Fibroblast of skin of left biceps (primary cell): ENCODE measurements at places on chromosomes 4 and X.
A peak's percentile ranks its signal among the peaks of the same experiment; 100 is the strongest.

- DNase-seq, result peak; percentile 24
Measured at GRCh38 chr4:181756451-181757095, 486.6 kb upstream of the TENM3 start.

- DNase-seq, result no peak
Measured at GRCh38 chrX:149521438-149521837, 16.3 kb upstream of the IDS start.

DNA sequence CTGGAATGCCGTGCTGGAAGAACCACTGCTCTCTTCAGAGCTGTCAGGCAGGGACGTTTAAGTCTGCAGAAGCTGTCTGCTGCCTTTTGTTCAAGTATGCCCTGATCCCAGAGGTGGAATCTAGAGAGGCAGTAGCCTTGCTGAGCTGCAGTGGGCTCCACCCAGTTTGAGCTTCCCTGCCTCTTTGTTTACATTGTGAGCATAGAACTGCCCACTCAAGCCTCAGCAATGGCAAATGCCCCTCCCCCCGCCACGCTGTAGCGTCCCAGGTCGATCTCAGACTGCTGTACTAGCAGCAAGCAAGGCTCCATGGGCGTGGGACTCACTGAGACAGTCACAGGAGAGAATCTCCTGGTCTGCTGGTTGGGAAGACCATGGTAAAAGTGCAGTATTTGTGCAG lies 34.8 kb upstream of the MUC7 start:
- no peak for DNase-seq

DNA sequence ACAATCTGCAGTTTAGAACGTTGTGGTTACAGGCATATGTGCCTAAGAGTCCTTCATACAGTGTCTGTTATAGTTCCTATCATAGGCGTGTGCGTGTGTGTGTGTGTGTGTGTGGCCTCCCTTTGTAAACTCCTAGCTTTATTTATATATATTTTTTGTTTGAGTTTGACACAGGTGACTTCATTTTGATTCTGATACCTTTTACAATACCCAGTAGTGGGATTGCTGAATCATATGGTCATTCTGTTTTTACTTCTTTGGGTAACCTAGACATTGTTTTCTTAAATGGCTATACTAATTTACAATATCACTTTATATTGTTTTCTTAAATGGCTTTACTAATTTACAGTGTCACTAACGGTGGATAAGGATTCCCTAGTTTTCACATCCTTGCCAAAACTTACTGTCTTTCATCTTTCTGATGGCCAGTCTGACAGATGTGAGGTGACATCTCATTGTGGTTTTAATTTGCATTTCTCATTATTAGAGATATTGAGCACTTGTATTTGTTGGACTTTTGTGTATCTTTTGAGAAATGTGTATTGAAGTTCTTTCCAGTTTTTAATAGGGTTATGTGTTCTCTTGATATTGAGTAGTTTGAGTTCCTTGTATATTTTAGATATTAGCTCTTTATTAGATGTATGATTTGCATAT lies 211.1 kb upstream of the NUDT6 start:
- DNase-seq, result no peak

DNA sequence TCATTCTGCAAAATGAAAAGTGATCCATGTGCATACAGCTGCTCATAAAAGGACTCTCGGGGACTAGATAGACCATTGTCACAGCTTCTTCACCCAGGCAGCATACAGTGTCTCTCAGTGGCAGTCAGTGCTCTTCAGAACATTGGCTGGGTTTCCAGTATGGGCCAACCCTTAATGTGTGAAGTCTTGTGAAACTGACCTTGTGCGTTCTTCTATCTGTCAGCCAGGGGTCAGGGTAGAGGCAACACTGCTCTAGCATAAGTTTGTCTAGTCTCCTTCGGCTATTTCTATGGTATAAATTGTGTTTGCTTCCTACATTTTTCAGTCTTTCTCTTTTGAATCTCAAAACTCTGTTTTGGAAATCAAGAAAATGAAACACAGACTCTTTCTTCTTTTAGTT lies 37.0 kb upstream of the SMIM31 start:
- no peak for DNase-seq

DNA sequence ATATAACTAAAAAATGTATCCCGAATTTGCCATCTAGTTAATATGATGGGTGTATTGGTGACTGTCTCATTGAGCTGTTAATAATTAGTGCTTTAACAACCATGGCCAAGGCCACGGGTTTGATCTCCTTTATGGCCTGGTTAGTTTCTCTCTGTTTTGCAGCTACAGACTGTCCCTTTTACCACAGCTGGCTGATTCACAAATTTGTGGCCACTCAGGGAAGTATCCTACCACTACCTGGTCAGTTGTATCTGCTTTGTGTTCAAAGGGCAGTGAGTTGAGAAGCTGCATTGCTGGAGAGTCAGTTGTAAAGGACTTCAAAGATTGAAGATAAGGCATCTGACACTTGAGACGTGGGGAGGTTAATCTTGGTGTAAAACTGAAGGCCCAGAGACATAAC lies 219.1 kb upstream of the BMP3 start:
- DNase-seq, result no peak

DNA sequence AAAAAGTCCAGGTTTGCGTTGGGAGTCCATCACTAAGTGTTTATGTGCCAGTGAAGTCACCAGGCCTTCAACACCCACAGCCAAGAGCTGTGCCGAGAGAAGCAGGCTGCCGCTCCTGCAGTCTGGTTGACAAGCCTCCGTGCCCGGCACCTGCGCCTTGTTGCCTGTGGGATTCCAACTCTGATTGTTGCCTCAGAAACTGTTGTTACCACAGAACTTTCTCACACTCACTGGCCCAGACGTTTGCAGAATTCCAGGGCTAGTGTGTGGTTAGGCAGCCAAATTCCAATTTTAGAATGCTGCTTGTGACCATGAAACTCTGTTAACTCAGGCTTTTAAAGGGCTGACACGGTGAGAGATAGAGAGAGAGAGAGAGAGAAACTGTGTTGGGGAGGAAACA lies 119.5 kb upstream of the LIMCH1 start:
- no peak for DNase-seq

DNA sequence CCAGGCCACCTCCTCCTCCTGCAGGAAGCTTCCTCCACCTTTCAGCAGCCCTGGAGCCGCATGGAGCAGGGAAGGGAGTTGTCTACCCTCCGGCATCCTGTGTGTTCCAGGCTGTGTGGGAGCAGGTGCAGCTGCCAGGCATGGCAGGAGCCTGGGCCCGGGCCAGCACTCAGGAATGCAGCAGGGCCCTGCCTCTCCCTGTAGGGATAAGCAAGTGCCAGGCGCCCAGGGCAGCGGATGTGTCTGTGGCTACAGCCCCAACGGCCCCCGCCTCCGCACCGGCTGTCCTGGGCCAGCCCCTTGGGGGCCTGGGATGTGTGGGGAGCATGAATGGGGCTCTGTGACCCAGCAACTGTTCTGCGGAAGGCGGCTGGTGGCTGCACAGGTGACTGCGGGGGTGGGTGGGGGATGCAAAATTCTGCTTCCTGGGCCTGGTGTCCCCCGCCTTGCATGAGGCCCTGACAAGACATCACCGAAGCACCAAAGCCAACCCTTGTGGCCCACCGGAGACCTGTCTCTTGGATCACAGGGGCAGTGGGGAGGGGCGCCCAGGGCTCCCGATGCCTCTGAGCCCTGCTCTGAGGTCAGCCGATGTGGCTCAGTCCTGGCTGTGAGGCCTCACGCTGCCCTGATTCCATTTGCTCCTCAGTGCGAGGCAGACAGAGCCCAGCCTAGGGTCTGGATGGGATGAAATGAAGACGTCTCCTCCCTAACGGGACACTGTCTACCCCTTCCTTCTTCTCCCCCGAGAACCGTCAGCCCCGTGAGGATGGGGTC lies 1.4 kb upstream of the DOK7 start:
- no peak for DNase-seq

GRCh38 chr4:157772907-157773306 lies 399.9 kb downstream of the GASK1B start:
- DNase-seq, result no peak

DNA sequence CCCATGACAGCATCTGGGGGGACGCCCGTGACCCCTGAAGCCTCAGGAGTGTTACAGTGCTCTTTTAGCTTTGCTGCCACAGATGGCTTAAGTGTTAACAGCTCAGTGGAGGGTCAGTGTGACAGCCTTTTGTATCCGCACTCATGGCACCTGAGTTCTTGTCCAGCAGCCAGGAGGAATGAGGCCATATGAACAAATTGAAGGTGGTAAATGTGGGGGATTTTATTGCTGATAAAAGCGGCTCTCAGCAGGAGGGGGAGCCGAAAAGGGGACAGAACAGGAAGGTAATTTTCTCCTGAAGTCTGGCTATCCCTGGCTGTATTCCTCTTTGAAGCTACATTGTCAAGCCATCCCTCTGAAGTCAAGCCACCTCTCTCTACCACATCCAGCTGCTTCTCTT lies 441.0 kb downstream of the RAPGEF2 start:
- no peak for DNase-seq

DNA sequence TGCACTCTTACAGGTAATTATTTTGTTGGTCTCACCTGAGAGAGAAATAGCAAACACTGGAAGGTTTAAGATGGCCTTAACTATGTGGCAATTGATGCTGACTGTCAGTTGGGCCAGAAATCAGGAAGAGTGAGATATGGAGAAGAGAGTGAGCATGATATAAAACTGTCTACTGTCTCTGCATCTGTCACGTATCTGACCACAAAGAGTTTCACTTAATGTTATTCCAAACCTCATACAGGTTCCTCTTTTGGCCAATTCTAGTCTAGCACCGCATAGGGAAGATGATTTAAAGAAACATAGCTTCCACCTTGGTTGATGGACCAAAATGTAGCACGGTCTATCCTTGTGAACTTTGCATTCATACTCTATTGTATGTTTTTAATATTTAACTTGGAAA lies 381.0 kb upstream of the BOD1L1 start:
- no peak for DNase-seq

DNA sequence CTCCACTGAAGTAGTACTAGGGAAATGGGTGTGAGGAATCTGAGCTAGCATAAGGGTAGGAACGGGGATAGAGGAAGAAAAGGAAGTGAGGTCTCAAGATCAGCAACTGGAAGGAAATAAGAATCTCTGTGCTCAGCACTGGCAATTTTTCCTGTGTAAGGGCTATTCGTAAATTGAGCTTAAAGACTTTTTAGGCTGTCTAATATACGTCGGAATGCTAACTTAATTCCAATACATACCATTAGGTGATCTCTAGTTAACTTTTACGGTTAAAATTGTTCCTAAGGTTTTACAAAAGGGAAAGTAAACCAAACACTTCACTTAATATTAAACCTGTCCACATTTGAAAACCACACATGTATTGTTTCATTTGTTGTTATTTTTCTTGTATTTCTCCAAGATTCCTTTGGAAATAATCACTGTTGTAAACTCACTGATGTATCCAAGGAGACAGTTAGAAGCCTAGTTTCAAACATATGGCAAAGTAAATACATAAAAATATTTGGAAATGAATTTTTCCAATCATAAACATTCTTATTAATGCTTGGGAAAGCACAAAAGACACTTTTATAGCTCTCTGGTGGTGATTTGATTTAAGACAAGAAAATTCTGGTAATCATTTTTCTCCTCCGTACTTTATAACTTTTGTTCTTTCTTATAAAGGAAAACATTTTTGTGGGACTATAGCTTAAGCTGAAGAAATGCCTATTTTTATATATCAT lies 28.1 kb upstream of the HPGDS start:
- no peak for DNase-seq

GRCh38 chr4:29310252-29310651 lies 1409.9 kb upstream of the PCDH7 start:
- no peak for DNase-seq

DNA sequence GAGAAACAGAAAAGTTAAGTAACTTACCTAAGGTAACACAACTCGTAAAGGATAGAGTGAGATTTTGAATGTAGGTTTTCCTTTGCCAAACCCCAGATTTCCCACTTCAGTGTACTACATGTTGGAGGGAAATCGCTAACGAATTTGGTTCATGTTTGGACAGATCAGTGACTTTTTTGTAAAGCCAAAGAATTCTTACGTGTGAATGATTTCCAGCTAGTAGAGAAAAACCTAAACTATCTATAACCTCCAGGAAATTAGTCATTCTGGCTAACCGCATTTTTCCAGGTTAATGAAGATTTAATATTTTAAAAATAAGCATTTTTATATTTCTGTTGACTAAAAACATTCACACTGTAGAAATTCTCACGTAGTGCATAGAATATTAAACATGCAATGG lies 7.2 kb downstream of the TENM3 start:
- no peak for DNase-seq

DNA sequence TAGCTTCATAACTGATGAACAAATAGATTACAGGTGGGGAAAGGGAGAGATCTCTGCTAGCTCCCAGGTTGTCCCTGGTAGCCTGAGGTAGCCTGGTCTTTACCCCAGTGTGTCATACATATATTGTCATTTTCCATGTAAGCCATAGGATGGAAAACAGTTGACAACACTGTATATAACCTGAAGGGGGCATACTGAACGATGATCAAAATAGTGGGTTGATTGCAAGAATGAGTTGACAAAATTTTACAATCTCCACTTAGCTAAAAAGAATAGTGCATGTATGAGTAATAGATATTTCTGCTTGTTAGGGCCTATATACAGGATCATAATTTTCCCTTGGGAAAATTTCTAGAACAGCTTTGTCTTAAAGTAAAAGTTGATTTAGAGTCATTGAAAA lies 304.1 kb upstream of the HAND2 start:
- DNase-seq, result no peak

GRCh38 chr4:146495269-146495668 lies 26.5 kb downstream of the SLC10A7 start:
- no peak for DNase-seq

- DNase-seq, result no peak
Measured at GRCh38 chr4:100823066-100823992, 305.5 kb upstream of the EMCN start.

DNA sequence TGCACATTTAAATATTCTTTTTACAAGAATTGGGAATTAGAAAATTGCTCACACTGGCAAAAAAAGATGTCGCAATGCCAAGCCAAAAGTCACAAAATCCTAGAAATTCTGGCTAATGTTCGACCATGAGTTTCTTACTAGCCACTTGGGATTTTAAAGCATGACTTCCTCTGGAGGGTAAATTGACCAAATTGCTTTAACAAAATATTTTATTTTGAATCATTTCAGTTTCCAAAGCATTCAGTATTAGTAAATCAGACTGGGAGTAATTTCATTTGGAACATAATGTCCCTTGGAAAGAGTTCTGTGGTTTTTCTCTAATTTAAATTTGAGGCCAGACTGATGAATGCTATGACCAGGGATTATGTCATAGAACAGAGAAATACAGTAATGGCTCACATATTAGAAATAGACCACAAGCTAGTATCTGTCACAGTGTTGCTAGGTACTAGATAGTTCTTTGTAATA lies 7.6 kb upstream of the CXCL5 start:
- peak; percentile 6 for DNase-seq

- DNase-seq, result no peak
Measured at GRCh38 chr4:1715002-1715758, 3.1 kb upstream of the SLBP start.

GRCh38 chrX:45807572-45808425 lies 607.1 kb upstream of the DIPK2B start:
- DNase-seq, result peak; percentile 35

GRCh38 chrX:139967300-139967699 lies 2.0 kb upstream of the CXorf66 start:
- DNase-seq, result no peak

DNA sequence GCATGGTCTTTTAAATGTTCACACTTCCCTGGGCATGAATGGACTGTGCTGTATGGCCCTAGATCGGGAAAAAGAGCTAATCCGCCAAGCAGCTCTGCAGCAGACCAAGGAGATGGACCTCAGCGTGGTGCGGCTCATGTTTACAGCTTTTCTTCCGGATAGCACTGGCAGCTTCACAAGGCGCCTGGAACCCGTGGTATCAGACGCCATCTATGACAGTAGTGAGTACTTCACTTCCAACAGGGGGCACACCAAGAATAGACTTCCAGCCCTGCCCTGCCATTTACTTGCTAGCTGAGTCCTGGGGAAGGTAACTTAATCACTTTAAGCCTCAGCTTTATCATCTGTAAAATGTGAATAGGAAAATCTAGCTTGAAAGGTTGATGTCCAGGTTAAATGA lies 77.7 kb downstream of the NFKB1 start:
- no peak for DNase-seq
